Muscle of leg (tissue), 16 donors: ENCODE measurements at places on chromosomes 1 and 21.
A peak's percentile ranks its signal among the peaks of the same experiment; 100 is the strongest.

GRCh38 chr1:229600229-229600628 lies 25.7 kb downstream of the TAF5L start:
- no peak for DNase-seq

DNA sequence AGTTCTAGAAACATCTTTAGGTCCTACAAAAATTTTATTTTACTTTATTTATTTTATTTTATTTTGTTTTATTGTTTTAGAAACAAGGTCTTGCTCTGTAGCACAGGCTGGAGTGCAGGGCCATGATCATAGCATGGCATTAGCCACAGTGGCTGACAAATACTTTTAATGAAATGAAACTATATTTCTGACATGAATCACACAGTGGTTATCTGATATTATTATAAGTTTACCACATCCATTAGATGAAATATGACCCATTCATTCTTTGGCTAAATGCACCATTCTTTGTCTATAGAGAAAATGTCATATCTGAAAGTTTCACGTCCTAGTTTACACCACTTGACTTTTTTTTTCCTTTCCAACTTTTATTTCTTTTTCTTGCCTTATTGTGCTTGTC lies 613.4 kb upstream of the ADAMTS5 start:
- DNase-seq: no peak

- DNase-seq: no peak
Measured at GRCh38 chr1:44585315-44585920, 88.9 kb downstream of the TMEM53 start.

GRCh38 chr1:152436593-152437496 lies 22.8 kb upstream of the CRNN start:
- DNase-seq: no peak

GRCh38 chr1:29852248-29852647 lies 615.9 kb downstream of the PTPRU start:
- no peak for DNase-seq

- peak; percentile 46 for DNase-seq
Measured at GRCh38 chr1:15836772-15837669, 10.5 kb upstream of the SPEN start.

DNA sequence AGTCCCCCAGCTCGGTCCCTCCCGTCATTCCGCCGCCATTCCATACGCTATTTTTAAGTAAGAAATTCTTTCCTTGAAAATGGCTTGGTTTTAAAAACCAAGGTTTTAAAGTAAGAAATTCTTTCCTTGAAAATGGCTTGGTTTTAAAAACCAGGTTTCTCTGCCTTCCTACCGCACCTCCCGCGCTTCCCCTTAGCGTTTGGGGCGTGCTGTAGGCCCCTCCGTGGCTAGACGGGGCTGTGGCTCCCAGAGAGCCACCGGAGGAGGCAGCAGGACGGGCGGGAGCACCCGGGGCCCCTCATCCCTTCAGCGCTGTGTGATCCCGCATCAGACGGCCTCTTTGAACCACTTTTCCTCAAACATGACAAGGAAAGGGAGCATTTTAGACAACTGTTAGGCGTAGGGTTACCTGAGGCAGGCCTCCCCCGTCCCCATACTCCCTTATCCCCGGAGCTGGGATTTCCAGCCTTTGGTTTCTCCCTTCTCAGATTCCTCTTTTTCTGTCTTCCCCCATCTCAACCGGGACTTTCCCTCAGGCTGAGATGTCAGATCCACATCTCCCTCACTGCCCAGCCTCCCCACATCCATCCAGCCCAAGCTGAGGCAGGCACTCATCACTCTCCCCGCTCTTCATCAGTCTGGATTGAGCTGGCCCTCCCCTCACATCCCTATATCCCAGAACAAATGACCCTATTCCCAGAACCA lies 541 bp upstream of the CD58 start:
- peak; percentile 30 for DNase-seq

DNA sequence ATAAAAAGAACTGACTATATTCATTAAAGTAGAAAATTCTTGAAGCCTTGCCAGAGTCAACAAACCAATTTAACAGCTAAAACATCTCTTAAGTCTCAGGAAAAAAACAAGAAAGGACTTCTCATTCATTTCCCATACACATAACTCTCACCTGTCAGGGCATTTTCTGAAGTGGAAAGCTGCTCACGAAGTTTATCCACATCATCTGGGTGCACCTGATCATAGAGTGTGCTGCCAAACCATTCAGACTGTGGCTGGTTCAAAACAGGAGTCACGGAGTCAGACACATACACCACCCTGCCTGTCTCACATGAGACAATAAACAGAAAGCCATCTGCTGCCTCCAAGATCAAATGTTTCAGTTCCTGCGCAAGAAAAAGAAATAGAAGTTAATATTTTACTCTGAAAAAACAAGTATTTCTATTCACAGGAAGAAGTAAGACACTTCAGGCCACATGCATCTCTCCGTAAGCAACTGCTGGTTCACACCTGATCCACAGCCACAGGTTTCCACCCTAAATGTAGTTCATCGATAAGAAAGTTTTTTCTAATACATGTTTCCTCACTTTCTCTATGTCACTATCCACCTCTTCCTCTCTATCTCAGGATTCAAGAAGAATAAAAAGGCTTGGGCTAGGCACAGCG lies 28.2 kb upstream of the CTSK start:
- no peak for DNase-seq

DNA sequence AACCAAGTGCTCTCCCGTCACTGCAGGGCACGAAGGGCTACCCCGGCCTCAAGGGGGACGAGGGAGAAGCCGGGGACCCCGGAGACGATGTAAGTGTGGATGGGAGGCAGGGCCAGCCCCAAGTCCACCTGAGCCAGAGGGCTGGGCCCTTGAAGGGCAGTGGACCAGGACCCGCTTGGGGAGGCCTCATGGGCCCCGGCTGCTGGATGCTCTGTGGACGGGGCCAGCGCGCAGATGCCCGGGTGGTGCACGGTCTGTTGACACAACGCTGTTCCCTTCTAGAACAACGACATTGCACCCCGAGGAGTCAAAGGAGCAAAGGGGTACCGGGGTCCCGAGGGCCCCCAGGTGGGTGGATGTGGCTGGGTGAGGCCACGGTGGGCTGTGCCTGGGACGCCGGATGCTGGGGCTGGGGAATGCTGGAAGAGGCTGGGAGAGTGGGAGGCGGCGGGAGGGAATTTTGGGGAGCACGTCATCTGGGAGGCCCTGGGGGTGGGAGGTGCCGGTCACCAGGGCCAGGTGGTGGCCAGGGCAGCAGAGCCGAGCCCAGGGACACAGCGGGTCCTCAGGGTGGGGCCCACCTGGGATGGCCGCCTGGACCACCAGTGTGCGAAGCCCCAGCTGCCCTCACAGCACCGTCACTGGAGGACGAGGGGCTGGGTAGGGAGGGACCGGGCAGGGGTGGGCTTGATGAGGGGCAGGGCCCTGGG lies 17.5 kb downstream of the COL6A1 start:
- DNase-seq: no peak

DNA sequence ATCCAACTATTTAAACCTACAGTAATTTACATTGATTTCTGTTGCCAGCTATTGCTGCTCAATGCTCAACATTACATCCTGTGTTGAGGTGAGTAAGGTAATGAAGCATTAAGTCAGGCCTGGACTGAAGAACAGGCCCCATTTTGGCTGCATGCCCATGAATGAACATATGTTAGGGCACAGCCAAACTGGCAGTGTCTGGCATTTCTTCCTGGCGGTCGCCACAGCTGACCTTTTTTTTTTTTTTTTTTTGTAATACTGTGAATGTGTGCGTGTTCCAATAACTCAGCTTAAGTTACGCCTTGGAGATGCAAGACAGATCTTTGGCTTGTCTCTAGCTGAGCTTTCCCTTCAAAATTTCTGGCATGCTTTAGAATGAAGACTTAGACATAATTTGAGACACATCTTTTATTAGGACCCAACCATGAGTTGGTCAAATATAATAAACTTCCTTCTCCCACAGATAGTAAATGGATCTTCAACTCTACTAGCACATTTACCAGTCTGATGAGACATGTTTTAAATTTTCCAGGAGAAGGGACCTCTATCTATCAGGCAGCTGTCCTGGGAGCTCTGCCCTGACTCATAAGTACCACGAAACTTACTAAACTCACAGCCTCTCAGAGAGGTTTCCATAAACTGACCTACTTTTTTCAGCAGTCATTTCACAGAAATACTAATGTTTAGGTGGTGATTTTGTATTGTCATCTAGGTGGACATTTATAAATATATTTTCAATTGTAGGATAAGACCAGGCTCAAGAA lies 341.1 kb upstream of the RUNX1 start:
- DNase-seq: peak; percentile 72

- DNase-seq: peak; percentile 77
Measured at GRCh38 chr1:192580351-192580962, 4.9 kb downstream of the RGS1 start.

GRCh38 chr1:15172405-15173259 lies 19.1 kb downstream of the TMEM51 start:
- no peak for DNase-seq

DNA sequence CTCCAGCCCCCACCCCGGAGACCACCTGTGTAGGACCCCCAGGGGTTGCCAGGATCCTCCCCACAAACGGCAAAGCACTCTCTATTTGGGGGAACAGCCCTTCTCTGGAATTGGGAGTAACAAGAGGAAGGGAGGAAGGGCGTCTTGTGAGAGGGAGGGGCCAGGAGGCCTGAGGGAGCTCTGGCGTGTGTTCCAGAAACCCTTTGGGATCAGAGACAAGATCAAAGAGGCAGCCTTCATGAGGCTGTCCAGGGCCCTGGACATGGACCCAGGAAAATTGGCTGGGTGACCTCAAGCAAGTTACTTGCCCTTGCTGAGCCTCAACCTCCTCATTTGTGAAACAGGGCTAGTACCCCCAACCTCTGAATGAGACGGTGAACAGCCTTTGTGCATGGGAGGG lies 18.1 kb upstream of the ECE1 start:
- DNase-seq: no peak

DNA sequence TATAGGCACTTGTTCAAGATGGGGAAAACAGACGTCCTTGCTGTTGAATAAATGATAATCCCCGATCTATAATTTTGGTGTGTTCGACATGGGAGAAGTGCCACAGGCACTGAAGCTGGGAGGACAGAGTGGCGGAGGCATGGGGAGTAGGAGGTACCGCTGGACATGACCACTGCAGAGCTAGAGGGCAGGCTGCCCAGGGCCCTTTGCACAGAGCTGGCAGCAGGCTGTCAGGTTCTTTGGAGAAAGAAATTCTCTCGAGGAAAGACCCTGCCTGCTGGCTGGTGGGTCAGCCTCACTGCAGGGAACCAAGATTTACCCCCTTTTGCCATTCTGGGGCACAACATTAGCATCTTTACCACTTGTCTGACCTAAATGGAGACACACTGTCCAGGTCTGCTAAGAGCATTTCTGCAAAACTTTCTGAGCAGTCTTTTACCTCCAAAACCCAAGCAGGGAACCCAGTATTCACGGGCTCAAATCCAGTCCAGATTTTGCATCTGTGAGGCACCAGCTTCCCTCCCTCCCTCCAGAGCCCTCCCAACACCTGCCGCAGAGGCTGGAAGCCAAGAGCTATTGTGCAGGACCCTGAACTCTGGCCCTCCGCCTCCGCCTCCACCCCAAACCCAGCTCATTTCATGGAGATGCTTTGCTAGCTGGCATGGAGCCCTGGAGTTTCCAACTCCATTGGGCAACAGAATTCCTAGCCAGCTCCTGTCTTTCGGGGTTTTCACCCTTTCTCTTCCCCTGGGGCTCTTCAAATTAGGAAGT lies 142.3 kb downstream of the PLXNA2 start:
- DNase-seq: peak; percentile 92

DNA sequence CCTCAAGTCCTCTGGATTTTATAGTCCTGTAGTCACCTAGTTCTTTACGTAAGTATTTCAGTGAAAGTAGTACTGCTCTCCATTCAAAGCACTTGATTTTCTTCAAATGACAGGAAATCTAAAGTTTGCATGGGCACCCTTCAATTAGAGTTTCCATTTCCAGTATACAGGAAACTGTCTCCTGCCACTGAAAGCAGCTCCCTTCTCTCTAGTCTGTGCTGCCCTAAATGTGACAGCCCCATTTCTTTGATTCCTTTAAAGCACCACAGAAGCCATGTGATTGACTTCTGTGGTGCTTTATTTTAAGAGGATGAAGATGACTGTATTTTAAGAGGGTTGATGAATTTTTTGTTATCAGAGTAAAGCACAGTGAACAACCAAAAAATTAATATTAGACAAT lies 226.1 kb downstream of the DNAH14 start:
- DNase-seq: no peak

- no peak for DNase-seq
Measured at GRCh38 chr1:200980873-200981272, 42.6 kb downstream of the KIF21B start.

DNA sequence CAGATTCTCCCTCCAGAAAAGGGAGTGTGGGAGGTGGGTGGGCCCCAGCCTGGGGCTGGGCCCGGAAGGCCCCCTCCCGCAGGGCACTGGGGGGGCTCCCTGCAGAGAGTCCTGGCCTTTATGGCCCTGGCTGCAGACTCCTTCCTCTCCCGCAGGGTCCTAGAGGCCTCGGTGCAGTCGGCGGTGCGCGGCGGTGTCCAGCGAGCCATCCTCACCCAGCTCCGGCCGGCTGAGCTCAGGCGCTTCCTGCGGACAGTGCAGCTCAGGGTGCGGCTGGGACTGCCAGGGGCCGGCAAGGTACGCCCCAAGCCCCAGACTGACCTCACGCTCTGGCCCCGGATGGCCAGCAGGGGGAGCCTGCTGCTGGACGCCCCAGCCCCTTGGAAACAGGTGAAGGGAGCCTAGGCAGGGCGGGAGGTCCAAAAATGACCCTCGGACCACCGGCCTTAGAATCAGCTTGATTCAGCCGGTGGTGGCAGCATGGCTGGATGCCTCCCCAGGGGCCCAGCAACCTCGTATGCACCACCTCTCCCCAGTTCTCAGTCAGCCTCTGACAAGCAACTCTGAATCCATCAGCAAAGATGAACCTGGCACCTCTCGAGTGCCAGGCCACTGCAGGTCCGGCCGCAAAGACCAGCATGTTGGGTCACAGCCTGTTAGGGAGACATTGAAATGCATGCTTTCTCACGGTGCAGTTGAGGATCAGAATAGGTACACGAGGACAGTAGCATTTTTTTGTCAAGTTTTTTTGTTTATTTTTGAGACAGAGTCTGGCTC lies 20.6 kb downstream of the MTHFR start:
- peak; percentile 67 for DNase-seq

- peak; percentile 53 for DNase-seq
Measured at GRCh38 chr1:205477759-205478247, 22.0 kb upstream of the BLACAT1 start.

- DNase-seq: no peak
Measured at GRCh38 chr1:14974361-14974760, 179.2 kb upstream of the TMEM51 start.

- no peak for DNase-seq
Measured at GRCh38 chr1:47440599-47441081, 2.8 kb downstream of the FOXD2 start.
